ENCODE measurements at places on chromosomes 11 and 22.

DNA sequence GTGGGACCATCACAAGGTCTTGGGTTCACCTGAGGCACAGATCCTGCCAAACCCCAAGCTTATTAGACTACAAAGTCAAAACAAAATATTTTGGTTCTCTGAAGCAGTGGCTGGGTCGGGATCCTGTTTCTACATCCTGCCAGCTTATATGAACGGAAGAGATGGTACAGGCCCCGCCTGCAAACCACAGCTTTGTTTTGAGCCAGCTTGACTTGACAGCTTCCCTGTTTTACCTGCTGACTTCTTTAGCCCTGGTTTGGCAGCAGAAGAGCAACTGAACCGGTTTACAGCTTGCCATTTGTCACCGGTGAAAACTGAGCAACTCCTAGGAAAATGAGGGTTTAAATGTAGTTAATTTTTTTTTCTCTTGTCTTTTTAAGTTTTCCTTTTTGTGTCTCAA lies 11.4 kb downstream of the PACS1 start:
- peak; percentile 49 for DNase-seq

DNA sequence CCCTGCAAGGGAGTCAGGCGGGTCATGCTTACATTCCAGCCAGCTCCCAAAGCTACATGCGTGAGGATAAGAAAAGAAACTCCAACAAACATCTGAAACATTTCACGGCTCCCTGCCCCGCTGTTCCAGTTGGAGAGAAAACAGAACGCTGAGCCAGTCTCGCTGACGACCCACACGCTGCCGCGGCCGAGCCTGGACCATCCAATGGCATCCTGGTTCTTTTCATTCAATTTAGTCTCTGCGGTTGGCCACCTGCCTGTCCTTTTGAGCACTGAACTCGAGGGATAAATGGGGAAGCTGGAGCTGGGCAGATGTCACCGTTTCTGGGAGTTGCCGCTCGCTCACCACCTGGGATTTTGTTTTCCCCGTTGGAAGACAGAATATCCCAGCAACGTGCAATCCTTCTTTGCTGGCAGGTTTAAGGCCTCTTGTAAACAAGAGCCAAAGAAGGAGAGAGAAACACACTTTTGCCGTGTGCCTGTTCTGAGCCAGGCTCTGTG lies 45.3 kb upstream of the SHISAL1 start:
- no peak for DNase-seq

DNA sequence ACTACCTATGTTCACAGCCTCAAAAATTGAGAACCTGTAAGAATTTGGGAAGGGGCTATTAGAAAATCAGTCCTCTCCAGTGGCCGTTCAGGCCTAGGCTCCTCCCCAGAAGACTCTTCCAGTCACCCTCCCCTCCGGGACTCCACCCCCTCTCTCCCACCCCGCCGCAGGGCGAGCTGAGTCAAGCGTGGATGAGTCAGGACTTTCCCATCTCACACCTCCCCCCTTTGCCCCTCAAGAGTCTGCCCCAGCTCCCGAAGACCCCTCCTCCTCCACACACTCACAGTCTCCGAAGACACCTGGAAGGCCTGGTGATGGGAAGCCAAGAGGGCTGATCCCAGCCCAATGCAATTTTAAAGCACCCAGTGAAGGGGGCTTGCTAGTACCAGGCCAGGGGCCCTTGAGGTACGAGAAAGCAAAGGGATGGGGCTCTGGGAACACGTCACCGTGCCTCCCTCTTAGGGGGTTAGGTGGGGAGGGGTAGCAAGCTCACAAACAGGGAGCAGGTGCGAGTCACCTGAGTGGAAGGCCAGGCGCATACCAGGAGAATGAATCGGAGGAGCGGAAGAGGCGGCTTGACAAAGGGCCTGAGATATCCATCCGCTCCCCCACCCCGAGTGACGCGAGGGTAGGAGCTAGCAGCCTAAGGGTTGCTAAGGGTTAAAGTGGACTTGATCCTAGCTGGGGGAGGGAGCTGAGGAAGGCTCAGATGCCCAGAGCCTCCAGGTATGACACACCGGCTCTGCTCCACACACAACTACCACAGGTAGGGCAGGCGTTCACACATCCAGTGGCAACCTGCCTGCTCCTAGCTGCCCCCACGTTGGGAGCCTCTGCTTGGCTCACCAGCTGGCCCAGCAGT lies 13.6 kb downstream of the BCL9L start:
- DNase-seq: peak; percentile 70

- DNase-seq: no peak
Observed at GRCh38 chr11:37320921-37321320, 722.9 kb upstream of the RAG2 start.

DNA sequence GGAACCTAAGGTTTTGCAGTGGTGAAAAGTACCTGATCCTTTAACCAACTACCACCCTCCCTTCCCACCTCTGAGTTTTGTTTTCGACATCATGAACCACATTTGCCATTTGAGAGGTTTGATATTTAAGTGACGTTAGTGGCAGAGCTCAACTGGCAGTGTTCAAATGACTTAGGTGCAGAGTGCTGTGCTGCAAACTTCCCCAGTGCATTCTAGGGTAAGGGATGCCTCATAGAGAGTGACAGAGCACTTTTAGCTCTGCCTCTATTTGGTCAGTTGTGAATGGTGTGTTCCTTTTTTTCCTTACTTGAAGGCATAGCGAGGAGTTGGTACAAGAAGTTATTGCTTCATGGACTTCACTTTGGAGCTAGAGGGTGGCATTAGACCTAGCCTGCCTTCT lies 9.4 kb downstream of the BMAL1 start:
- DNase-seq: no peak

DNA sequence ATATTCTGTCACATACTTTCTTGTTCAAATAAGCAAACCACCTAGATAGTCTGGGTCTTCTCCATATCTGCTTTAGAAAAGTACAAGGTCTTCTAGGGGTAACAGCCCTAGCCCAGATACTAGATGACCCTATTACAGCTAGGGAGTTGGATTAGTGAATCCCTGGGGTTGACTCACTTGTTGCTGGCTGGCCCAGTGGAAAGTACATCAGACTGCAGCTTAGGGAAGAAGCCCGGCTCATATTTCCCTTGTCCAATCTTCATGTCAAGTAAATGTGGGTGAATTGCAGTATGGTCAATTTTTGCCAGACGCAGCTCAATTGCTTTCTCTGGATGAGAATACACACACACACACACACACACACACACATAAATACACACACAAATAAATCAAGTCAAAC lies 79.1 kb upstream of the SCUBE2 start:
- DNase-seq: no peak

GRCh38 chr11:113447621-113448315 lies 27.4 kb downstream of the DRD2 start:
- no peak for DNase-seq

DNA sequence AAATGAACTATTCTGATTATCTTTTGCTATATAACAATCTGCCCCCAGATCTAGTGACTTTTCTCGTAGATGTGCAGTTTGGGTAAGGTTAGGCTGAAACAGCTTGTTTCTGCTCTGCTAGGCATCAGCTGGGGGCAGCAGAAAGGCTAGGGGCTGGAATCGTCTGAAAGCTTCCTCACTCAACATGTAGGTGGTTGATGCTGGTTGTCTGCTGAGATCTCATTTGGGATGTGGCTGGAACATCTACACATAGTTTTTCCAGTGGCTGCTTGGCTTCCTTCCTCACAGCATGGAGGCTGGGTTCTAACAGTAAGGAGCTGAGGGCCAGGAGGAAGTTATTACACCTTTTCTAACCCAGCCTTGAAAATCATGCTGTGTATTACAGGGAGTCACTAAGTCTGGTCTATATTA lies 30.2 kb downstream of the USP47 start:
- DNase-seq: no peak

DNA sequence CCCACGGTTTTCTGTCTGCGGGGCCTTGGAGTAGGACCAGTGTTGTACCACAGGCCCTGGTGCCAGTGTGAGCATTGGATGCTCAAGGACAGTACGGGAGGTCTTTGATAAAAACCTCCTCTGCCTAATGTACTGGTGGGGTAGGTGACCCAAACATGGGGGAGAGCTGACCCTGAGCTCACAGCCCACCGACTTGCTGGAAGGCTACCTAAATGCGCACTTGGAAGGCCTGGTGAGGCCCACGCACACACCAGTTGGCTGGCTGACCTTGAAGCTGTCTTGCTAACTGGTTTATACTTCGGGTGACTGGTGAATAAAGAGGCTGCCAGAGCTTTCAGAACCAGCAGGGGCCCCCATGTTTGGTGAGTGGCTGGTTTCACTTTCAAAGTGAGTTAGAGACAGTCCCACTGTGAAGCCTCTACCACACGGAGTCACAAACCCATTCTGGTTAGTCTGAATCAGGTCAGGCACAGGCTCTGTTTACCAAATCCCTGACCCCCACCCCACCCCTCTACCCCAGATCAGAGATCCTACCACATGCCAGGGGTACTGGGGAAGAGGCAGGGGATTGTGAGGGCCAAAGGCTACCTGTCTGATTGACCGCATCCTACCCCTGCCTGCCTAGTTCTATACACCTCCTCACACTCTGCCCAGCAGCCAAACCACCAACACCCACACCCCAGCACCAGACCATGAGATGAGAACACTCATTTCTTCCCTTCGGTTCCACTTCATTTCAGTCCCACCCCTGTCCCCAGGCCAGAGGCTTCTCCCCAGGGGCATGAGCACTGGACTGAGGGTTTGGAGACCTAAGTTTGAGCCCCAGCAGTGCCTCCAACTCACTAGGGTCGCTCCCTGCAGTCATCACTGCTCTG lies 12.7 kb upstream of the IL2RB start:
- peak; percentile 68 for DNase-seq

GRCh38 chr22:25892678-25893077 lies 150.7 kb downstream of the MYO18B start:
- no peak for DNase-seq

- no peak for DNase-seq
Observed at GRCh38 chr11:124605719-124606118, 5.5 kb upstream of the PANX3 start.

DNA sequence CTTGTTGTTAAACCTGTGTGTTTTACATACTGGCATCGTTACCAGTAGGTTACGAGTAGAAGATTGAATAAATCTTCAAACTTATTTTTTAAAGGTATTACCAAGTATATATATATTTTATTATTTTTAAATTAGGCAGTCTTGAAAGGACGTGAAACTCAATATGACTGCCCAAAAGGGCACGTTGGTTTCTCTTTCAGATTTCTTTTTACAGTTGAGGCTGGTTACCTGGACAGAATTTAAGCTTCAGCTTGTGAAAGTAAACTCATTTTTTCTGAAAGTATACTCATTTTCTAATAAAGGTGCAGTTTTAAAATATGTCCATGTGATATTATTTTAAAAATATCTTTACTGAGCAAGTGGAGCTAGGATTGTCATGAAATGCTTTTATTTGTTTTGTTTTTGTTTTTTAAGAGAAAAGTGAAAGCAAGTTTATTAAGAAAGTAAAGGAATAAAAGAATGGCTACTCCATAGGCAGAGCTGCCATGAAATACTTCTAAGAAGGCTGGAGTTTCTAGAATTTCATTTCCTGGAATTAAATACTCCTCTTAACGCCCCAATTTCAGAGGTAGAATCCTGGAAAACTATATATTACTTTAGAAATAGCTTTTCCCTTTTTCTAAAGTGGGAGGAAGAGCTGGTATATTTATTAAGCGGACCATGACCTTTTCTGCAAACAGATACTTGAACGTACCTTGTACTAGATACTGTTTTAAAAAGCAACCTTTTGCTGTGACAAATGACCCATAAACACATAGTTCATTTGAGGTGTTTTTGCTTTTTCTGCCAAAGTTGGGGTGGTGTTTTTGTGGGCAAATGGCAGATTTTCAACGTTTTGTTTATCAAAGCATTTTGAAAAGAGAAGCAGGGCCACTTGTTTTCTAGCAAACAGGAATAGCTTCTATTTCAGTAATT lies 1.9 kb downstream of the FBXO7 start:
- DNase-seq: no peak

GRCh38 chr11:8258784-8259183 lies 4.9 kb downstream of the LMO1 start:
- DNase-seq: no peak

DNA sequence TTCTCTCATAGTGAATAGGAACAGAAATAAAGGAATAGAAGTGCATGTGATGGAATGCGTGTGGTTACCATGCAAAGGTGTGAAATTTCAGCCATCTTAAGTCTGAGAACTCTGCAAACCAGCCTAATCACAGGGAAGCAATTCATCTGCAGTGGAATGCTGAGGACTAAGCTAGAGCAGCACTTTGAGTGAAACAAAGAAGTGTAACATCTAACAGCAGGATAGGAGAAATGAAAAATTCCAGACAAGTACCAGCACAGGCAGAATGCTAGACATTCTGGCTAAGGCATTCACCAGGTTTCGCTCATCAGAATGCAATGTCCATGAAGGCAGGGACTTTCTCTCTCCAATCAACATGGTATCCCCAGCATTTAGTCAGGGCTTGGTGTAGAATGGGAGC lies 41.2 kb upstream of the SLC36A4 start:
- no peak for DNase-seq

- DNase-seq: no peak
Observed at GRCh38 chr11:67167719-67168118, 48.7 kb downstream of the KDM2A start.

DNA sequence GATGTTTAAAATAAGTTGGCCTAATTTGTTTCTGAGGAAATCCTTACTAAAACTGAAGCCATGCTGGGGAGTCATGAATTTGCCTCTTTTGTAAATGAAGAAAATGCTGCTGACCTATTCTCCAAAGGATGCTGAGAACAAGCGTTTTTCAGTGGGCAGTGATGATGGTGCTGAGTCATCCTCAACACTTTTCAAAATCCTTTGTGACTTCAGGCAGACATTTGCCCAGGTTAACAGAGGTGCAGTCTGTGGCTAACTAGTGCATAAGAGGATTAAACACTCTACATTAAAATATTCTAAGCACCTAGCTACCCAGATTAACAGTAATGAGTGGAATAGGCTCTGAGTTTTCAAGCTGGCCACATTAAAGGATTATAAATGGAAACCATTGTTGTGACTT lies 509.0 kb downstream of the DLG2 start:
- DNase-seq: no peak

DNA sequence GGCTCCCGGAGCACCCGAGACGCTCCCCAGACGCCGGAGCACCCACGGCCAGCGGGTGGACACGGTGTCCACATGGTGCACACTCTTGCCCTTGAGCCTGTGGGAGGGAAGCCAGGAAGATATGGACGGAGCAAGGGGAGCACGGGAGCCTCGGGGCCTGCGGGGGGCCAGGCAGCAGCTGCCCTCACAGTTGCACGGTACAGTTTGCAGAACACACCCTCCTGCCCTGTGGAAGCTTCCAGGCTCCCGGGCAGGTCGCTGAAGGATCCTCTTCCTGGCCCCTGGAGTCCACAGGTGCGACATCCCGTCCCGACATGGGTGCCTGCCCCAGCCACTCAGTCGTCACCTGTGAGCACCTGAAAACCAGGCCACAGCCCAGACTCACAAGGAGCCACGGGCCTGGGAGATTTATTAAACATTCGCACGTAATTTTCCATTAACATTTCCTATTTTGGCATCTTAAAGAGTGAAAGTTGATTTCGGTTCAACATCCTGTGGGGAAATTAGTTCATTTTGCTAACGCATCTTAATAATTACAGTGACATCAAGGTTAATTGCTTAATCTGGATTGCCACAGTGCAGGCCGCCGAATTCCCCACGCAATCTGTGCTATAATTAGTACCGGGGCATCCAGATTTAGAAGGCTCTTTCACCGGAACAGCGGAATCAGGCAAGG lies 253.3 kb downstream of the BRD1 start:
- DNase-seq: no peak
